ENCODE measurements at places on chromosomes 3 and 15.

DNA sequence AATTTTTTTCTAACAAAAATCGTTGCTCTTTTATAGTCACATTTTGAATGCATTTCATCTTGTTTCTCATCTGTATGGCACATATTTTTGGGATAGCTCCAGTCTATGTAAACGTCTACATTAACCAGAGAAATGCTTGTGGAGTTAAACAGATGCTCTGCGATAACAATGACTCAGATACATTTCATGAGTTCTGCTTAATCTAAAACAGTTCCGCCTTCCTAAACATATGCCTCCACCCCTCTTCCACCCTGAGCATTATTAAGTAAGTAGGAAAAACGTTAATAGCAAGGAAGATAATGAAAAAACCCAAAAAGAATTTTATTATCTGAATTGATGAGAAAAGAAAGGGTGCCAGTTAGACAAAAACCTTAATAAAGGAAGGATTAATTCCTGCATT, 396.1 kb downstream of the TUSC7 start:
- no peak for DNase-seq

GRCh38 chr15:64755427-64755940, 19.9 kb downstream of the RBPMS2 start:
- DNase-seq = no peak

DNA sequence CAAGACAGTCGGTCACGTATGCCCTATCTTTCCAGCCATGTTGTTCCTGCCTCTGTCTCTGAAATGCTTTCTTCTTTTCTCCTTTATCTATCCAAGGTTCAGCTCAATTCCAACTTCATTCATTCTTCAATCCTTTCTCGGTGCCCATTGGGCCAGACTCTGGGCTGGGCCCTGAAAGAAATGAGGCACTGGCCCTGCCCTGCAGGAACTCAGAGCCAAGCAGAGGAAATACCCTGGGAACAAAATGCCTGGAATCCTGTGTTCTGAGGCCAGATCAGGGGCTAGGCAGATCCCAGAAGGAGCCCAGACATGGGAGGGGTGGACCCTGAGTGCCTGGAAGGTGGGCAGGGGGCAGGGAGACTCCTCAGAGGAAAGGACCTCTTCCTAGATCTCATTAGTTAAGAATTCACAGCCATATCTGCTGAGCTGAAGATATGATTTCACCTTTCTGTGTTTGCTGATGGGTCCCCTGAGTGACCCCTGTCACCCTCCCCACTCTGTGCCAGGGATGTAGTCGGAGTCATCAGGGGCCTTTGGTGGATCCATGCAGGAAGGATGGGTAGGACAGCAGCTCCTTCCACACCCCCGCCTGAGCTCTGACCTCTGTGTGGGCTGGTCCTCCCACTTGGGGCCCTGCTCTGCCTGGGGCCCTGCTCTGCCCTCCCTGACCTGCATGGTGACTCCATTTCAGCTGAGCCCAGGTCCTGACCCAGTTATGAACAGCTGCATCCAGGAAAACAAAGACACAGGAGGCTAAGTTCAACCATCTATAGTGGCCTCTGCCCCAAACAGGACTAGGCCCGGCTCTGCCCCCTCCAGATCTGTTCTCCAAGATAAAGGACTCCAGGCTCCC, 5.3 kb upstream of the DAPK2 start:
- DNase-seq = no peak

DNA sequence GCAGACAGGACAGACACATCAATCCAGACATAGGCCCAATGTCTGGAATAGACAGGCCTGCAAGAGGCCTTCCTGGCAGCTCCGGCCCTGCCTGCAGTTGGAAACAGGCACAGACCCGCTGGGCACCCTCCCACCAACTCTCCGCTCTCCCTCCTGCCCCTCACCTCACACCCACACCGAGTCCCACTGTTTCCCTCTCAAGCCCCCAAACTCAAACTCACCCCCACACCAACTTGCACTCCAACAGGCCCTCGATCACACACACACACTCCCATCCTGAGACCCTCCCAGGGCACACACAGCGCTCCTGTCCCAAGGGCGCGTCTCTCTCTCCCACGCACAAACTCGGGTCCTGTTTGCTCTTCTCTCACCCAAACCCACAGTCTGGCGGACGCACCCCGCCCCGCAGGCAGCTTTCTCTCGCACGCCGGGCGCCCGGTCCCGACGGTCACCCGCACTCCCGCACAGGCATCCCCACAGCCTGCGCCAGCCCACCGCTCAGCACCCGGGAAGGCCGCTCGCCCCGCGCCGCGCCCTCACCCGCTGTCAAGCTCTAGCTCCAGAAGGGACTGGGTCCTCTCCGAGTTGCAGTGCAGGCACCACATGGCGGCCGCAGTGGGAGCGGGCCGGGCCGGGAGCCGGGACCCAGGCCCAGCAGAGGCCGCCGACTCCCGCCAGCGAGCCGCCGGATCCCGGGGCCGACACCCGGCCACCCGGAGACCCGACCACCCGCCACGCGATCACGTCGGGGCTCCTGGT, 106.2 kb downstream of the IQSEC1 start:
- no peak for DNase-seq

DNA sequence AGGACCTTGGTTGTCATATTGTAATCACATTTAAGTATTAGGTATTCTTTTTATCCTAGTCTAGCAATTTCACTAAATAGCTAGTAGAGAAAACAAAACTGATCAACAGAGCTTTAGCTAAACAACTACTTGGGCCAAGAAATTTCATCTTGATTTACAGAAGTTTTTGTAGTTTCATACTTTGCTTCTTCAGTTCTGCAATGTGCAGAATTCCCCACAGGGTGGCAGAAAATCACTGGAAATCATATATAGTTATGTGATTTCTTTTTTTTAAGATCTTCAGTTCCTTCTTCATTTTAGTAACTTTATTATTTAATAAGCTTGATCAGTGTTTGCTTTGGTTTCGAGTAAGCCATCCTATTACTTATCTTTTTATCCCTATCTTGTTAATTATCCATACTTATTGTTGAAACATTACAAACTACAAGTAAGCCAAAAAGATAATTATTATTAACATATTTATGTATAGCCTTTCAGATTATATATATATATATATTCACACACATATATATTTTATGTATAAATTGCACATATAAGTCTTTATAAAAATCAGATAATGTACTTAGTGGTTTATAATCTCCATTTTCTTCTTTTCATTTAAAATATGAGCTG, 2.2 kb upstream of the BNIP2 start:
- DNase-seq = no peak

DNA sequence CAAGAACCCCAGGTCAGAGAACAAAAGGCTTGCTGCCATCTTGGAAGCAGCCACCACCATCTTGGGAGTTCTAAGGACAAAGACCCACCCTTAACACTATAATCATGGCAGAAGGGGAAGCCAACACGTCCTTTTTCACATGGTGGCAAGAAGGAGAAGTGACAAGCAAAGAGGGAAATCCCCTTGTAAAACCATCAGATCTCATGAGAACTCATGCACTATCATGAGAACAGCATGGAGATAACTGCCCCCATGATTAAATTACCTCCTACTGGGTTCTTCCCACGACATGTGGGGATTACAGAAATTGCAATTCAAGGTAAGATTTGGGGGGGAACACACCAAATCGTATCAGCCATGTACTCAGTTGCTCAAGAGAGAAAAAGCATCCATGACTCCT, 21.1 kb upstream of the GBE1 start:
- DNase-seq = no peak

DNA sequence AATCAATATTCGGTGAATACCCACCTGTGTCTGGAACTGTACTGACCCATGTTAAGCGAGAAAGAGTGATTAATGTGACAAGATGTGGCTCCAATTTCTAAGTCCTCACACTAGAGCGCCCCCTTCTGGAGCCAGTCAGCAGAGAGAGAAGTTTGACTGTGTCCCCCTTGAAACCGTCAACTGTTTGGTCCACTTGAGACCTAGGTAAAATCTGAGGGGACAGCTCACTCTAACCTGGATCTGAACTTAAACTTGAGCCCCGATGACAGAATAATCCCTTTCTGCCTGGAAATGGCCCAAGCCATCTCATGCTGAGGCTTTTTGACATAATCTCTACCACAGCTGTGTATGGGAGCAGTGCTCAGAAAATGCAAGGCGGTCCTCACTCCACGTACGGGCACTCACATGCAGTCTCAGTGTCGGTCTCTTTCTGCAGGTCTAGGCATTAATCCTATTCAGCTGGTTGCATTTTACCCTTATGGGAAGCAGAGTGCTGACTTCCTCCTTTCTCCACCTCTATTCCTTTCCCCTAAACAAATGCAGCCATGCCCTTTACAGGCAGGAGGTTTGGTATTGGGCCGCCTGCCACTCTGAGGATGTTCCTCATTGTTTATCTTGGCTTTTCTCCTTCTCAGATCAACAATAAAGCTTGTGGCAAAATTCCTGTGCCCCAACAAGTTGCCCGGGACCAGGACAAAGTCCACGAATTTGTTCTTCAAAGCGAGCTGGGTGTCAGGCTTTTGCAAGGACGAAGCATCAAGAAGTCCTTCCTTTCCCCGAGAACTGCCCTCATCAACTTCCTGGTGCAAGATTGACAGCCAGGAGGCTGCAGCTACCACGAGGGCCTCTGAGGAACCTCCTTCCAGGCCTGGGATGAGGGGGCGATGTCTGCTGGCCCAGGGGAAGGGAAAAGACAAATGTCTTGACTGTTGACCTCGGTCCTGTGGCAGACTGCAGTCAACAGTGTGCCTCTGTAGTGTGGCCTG, 47.5 kb upstream of the LIMD1 start:
- DNase-seq = peak; percentile 45

- DNase-seq = peak; percentile 82
Observed at GRCh38 chr3:43105596-43106292, at the start of gene POMGNT2. TSS of gene POMGNT2 (minus strand) at chr3:43106079. CDS start at chr3:43081431, 24,648 bp downstream.

DNA sequence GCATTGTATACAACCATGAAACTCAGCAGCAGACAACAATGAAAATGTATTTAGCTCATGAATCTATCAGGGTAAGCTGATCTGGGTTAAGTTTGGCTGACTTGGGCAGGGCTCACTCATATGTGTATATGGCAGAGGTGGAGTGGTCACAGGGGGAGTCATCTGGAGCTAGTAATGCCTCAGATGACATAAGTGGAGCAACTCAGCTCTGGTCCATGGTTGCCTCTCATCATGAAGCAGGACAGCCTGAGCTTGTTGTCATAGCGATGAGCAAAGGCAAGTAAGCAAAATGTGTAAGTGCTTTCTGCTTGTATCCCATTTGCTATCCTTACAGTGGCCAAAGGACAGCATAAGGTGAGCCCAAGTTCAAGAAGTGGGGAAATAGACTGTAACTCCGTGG, 64.5 kb downstream of the ALCAM start:
- no peak for DNase-seq

DNA sequence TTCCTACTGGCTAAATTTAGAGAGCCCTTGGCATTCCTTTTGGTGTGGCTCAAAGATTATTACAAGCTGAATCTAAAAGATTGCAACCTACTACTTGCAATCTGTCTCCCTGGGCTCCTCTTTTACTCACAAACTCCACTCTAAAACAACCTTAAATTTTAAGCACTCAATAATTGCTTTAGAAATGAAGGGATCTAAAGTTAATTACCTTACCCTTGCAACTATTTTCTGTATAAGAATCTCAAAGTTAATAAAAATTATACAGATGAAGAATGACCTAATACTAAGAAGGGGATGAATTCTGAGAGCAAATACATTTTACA, 60.2 kb downstream of the ESYT3 start:
- no peak for DNase-seq

DNA sequence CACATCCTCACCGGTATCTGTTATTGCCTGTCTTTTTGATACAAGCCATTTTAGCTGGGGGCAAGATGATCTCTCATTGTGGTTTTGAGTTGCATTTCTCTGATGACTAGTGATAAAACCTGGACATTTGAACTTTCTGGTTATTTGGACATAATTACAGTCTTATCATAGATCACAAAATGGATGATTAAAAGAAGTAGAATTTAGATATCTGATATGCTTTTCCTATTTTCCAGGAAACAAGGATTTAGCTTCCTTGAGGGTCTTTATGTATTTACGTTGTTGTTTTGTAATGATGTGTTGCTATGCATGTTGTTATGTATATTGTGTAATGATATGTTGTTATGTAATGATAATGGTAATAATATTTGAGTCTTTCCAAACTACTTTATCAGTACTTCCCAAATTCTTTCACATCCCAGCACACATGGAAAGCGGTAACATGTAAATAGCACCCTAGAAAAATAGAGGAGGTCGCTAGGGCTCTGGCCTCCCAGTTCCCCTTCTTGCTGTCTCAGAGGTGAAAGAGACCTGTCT, 53.8 kb downstream of the GJD2 start:
- no peak for DNase-seq

- DNase-seq = no peak
Observed at GRCh38 chr3:14434126-14434497, 31.7 kb downstream of the SLC6A6 start.

- DNase-seq = no peak
Observed at GRCh38 chr3:110391640-110392395, 679.8 kb upstream of the NECTIN3 start.

- DNase-seq = no peak
Observed at GRCh38 chr3:37807749-37808148, 53.9 kb upstream of the CTDSPL start.

- no peak for DNase-seq
Observed at GRCh38 chr15:61935493-61935892, 124.8 kb downstream of the VPS13C start.

DNA sequence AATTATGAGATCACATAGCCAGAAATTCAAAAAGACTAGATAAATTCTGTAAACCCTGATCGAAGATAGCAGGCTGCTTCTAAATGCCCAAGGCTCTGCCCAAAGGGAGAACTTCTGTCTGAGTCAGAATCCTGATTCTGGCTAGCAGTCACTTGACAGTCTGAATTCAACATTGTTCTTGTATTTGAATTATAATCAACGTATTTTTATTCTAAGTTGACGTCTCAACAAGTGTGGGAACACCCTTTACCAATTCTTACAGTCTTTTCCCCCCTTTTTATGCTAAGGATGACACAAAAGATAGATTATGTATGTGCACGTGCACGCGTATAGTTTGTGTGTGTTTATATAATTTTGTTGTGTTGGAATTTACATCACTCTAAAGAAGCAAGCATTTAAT, 552.8 kb downstream of the NAALADL2 start:
- DNase-seq = no peak

DNA sequence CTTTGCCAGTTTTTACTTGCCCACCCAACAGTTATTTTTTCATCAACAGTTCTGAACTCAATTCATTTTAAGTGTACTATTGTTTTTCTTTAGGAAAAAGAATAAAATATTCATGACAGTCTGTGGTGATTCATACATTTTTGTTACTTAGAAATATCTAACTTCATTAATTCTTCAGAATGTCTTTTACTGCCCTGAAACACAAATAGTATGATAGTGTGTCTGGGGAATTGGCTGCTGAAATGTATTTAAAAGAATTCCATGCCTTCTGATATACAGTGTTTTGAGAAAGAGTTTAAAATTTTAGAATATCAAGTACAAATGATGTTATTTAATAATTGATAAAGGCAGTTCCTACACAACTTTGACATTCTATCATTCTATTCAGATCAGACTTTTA, 854.1 kb downstream of the NAALADL2 start:
- DNase-seq = no peak

- no peak for DNase-seq
Observed at GRCh38 chr15:76962337-76963013, 30.9 kb downstream of the RCN2 start.

All from neuronal stem cell (in vitro differentiated cells).